Muscle of leg (tissue), 16 donors: ENCODE measurements at places on chromosomes 7 and 10. TPM values are rescaled to one million over a fixed set of nuclear protein-coding genes. Genes with fewer than 3 reads are reported as not detected.
A peak's percentile ranks its signal among the peaks of the same experiment; 100 is the strongest.

- no peaks in the 10 kb centered on the region for H3K4me1 ChIP-seq
- no peak overlapping the region for H3K4me3 ChIP-seq
- peak; percentile 80 for DNase-seq
- H3K27me3 ChIP-seq, result peaks cover 2% of the 10 kb centered on the region
- H3K27ac ChIP-seq, result no peak overlapping the region
Observed at GRCh38 chr7:67738958-67739357, 742.3 kb downstream of the TYW1 start.

DNA sequence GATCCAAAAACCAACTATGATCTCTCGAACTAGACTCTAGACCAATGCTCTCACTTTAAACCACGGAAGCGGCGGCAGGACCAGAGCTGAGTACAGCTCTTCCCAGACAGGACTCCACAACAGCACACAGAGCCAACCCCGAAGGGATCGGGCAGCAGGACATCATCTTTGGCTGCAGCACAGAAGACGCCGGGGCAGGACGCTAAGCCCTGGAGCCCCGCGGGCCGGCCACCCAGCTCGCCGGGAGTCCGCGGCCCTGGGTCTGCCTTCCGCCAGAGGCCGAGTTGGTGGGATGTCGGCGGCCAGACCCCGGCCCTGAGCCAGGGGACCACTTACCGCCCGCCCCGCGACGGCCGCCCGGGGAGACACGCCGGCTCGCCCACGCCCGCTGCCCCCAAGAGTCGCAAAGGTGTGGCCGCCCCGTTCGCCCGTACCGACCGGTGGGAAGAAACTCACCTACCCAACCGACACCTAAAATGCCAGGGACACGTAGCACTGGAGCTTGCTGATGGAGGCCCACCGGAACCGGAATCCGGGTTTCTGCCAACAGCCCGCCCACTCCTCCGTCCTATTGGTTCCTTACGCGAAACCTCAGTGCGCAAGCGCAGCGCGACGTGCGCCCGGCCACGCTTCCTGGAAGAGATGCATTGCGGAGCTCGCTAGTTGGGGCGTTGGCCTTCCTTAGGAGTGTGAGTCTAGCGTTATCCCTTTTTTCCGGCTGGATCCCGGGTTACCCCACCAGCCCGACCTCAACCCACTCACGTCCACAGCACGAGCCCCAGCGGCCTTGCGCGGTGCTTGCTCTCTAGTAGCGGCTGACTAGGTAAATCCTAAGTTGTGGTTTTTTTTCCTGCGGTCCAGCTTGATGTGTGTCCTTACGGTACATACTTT lies at the start of gene SEC61G:
Gene SEC61G, minus strand, starts transcription at position 510 of the 891 bp plus-strand sequence. CDS start 1,623 bp downstream, outside the sequence.
- peaks cover 2% of the 10 kb centered on the region for H3K27me3 ChIP-seq
- H3K36me3 ChIP-seq, result peaks cover 7% of the 10 kb centered on the region
- H3K4me3 ChIP-seq, result peak within 1 kb of the TSS; percentile 83
- DNase-seq, result peak; percentile 99

- peaks cover 2% of the 10 kb centered on the region for H3K4me1 ChIP-seq
- no peaks in the 10 kb centered on the region for H3K27me3 ChIP-seq
- no peak overlapping the region for H3K27ac ChIP-seq
- no peaks in the 10 kb centered on the region for H3K36me3 ChIP-seq
- DNase-seq, result peak; percentile 97
Observed at GRCh38 chr7:137169282-137169698, 174.2 kb downstream of the PTN start.

DNA sequence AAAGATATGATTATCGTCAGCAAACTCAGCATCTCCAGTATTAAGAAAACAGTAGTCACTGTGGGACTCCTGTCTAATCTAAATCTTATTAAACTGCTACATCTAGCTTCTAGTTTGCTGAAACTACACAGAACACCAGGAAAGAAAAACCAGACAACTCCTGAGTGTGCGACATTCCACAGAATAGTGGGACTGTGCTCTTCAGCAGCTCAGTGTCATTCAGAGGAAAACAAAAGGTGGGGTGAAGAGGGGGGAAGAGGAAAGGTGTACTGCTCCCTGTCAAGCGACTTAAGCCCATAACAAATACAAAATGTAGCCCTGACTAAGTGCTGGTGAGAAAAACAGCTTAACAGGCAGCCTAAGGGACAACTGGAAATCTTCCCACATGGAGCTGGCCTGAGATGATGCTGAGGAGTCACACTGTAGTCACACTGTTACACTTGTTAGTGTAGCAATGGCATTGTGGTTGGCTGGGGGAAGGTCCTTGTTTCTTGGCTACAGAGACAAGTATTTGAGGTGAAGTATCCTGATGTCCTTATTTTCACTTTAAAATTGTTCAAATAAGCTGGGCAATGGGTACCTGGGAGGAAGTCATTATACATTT lies 135.5 kb downstream of the USP6NL start:
- DNase-seq, result no peak
- H3K36me3 ChIP-seq, result peaks cover 3% of the 10 kb centered on the region
- no peak overlapping the region for H3K4me3 ChIP-seq
- no peaks in the 10 kb centered on the region for H3K27me3 ChIP-seq

The SPACDR gene
- 1.2 TPM for total RNA-seq

DNA sequence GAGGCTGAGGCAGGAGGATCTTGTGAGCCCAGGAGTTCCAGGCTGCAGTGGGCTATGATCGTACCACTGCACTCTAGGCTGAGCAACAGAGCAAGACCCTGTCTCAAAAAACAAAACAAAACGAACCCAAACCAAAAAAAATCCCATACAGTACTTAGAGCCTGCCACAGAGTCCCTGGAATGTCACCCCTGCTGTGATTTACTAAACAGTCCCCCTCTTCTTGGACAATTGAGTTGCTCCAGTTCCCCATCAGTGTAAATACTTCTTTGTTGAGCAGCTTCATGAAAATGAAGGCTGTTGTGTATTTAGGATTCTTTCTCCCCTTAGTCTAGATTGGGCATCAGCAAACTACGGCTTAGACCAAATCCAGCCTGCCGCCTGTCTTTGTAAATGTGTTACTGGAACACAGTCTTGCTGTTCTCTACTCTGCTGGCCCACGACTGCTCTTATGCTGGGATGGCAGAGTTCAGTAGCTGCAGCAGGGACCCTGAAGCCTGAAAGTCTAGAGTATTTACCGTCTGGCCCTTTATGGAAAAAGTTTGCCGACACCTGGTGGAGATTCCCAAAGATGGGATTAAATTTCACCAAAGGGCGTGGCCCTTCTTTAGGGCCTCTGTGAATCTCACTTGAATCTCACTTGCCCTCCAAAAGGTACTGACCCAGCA lies 57.8 kb downstream of the PALD1 start:
- no peaks in the 10 kb centered on the region for H3K27me3 ChIP-seq
- peaks cover 45% of the 10 kb centered on the region for H3K36me3 ChIP-seq
- peaks cover 33% of the 10 kb centered on the region for H3K4me1 ChIP-seq
- no peak overlapping the region for H3K27ac ChIP-seq

DNA sequence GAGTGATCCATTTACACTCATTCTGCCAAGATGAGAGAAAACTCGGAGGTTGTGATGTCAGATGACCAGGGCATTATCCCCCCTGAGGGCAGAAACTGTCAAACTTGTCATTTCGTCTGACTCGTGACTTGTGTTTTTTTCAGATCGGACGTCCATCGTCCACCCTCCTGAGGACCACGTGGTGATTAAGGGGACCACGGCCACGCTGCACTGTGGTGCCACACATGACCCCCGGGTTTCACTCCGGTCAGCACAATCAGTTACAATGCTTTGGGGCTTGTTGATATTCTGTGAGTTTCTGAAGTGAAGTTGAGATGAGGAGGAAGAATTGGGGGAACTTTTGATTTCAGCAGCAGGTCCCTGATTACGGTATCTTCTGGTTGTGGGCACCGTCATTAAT lies 670.3 kb downstream of the SDK1 start:
- no peaks in the 10 kb centered on the region for H3K4me1 ChIP-seq
- no peaks in the 10 kb centered on the region for H3K36me3 ChIP-seq
- H3K27ac ChIP-seq, result no peak overlapping the region
- no peak for DNase-seq

The NUPR2 gene
- 0.18 TPM for total RNA-seq

The TET1 gene
- total RNA-seq, result 20.6 TPM

DNA sequence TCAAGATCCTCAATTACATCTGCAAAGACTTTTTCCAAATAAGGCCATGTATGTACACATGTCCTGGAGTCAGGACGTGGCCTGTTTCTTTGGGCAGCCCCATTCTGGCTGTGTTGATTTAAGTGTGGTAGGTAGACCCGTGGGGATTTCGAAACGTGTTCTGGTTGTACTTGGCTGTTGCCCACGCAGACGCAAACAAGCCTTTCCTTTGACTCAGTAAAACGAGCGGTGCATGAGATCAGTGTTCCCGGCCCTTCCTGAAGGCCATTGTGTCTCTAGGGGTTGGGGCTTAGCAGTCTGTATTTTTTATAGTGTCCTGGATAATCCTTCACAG lies 64.8 kb upstream of the DNAJB6 start:
- no peak overlapping the region for H3K4me3 ChIP-seq
- peaks cover 28% of the 10 kb centered on the region for H3K36me3 ChIP-seq
- H3K4me1 ChIP-seq, result peaks cover 23% of the 10 kb centered on the region
- H3K27ac ChIP-seq, result peak overlapping the region; percentile 13

DNA sequence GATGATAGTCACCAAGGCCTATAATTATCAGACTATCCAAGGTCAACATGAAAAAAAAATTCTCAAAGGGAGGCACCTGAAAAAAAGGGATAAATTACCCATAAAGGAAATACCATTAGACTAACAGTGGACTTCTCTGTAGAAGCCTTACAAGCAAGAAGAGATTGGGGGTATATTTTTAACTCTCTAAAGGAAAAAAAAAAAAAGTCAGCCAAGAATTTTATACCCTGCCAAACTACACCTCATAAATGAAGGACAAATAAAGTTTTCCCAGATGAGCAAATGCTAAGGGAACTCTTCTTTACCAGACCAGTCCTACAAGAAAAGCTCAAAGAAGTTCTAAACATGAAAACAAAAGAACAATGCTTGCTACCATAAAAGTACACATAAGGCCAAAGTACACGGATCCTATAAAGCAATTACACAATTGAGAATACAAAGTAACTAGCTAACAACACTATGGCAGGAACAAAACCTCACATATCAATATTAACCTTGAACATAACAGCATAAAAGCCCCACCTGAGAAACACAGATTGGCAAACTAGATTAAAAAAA lies 263.1 kb downstream of the RNLS start:
- no peaks in the 10 kb centered on the region for H3K27me3 ChIP-seq
- H3K27ac ChIP-seq, result no peak overlapping the region
- H3K36me3 ChIP-seq, result no peaks in the 10 kb centered on the region
- H3K4me3 ChIP-seq, result no peak overlapping the region

GRCh38 chr7:88095-88926 lies 104.1 kb upstream of the FAM20C start:
- H3K4me3 ChIP-seq, result no peak overlapping the region
- H3K36me3 ChIP-seq, result no peaks in the 10 kb centered on the region
- peaks cover 73% of the 10 kb centered on the region for H3K4me1 ChIP-seq
- H3K27ac ChIP-seq, result peak overlapping the region; percentile 91
- no peak for DNase-seq

The CYP26C1 gene
- total RNA-seq, result 0.09 TPM

GRCh38 chr7:74182453-74183090 lies 8.4 kb downstream of the EIF4H start:
- peaks cover 16% of the 10 kb centered on the region for H3K4me1 ChIP-seq
- no peak overlapping the region for H3K4me3 ChIP-seq
- no peaks in the 10 kb centered on the region for H3K27me3 ChIP-seq
- no peak overlapping the region for H3K27ac ChIP-seq
- H3K36me3 ChIP-seq, result peaks cover 23% of the 10 kb centered on the region

DNA sequence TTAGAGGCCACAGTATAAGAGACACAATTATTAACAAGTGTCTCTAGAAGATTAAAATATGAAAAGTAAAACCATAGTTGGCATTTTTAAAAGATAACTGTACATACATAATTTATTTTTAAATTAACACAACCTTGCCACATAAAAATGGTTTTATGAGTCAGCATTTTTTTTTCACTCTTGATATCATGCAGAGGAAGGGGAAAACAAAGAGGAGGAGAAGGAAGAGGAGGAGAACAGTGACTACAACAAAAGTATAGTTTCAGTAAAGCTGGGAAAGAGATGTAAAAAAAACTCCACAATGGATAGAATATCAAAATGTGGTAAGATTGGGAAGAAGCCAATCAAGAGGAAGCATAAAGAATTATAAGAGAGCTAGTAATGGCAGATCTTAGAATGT lies 34.0 kb downstream of the CH25H start:
- H3K27ac ChIP-seq, result no peak overlapping the region
- H3K36me3 ChIP-seq, result no peaks in the 10 kb centered on the region
- no peaks in the 10 kb centered on the region for H3K4me1 ChIP-seq
- no peak overlapping the region for H3K4me3 ChIP-seq

- no peaks in the 10 kb centered on the region for H3K4me1 ChIP-seq
- peak; percentile 17 for DNase-seq
- H3K36me3 ChIP-seq, result no peaks in the 10 kb centered on the region
- H3K27ac ChIP-seq, result no peak overlapping the region
- no peaks in the 10 kb centered on the region for H3K27me3 ChIP-seq
Observed at GRCh38 chr7:18426564-18427226, 68.9 kb upstream of the HDAC9 start.

- no peaks in the 10 kb centered on the region for H3K27me3 ChIP-seq
- no peaks in the 10 kb centered on the region for H3K36me3 ChIP-seq
- DNase-seq, result no peak
- no peak overlapping the region for H3K27ac ChIP-seq
Observed at GRCh38 chr10:61860964-61861758, 40.3 kb upstream of the ARID5B start.

The RTKN2 gene
- 2.4 TPM for total RNA-seq

GRCh38 chr7:41835976-41836530 lies 133.2 kb upstream of the INHBA start:
- no peak overlapping the region for H3K4me3 ChIP-seq
- no peaks in the 10 kb centered on the region for H3K27me3 ChIP-seq
- no peak for DNase-seq
- no peaks in the 10 kb centered on the region for H3K4me1 ChIP-seq
- no peak overlapping the region for H3K27ac ChIP-seq
- no peaks in the 10 kb centered on the region for H3K36me3 ChIP-seq

The ANKRD30A gene
- not detected for total RNA-seq

- DNase-seq, result peak; percentile 47
- H3K4me1 ChIP-seq, result peaks cover 13% of the 10 kb centered on the region
- no peak overlapping the region for H3K4me3 ChIP-seq
- H3K27ac ChIP-seq, result no peak overlapping the region
- H3K36me3 ChIP-seq, result peaks cover 5% of the 10 kb centered on the region
- H3K27me3 ChIP-seq, result no peaks in the 10 kb centered on the region
Observed at GRCh38 chr10:98404571-98405359, 10.2 kb downstream of the PYROXD2 start.

The PGAM2 gene
- 412 TPM for total RNA-seq

DNA sequence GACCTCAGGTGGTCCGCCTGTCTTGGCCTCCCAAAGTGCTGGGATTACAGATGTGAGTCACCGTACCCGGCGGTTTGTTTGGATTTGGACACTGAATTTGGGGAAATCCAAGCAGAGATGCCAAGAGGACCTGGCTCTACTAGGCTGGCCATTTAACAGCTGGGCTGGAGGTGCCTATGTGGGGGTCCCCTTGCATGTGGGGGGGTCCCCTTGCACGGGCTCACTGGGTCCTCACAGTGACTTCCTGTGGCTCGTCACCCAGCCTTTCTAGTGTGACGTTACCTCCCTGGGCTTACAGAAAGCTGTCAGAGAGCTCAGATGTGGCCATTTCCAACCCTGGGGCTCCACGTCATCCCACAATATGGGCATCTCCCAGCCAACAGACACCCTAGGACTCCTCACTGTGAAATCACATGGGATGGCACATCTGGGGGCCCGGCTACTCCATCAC lies 49.3 kb upstream of the GNA12 start:
- no peak for DNase-seq
- no peaks in the 10 kb centered on the region for H3K36me3 ChIP-seq
- H3K27ac ChIP-seq, result no peak overlapping the region
- peaks cover 19% of the 10 kb centered on the region for H3K4me1 ChIP-seq

The GNG11 gene
- 34.5 TPM for total RNA-seq

The NODAL gene
- total RNA-seq, result 0.04 TPM
